ENCODE measurements at places on chromosomes 7 and 10.

DNA sequence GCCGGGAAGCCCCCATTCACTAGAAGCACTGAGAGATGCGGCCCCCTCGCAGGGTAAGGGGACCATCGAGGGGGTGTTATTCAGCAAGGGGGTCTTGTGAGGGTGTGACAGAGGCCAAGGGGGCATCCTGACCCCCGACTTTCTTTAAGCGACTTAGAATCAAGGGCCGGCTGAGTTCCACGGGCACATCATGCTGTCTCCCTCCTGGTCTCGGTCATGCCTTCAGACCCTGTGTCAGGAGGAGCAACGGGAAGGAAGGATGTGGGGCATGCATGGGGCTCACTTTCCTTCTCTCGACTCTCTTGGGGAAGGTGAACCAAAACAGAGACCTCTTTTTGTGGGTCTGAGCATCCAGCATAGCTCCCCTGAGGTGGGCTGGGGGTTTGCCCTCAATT lies 2.5 kb downstream of the ACSL5 start:
- no peak for DNase-seq

GRCh38 chr7:15625466-15625865 lies 61.0 kb downstream of the MEOX2 start:
- DNase-seq: no peak

DNA sequence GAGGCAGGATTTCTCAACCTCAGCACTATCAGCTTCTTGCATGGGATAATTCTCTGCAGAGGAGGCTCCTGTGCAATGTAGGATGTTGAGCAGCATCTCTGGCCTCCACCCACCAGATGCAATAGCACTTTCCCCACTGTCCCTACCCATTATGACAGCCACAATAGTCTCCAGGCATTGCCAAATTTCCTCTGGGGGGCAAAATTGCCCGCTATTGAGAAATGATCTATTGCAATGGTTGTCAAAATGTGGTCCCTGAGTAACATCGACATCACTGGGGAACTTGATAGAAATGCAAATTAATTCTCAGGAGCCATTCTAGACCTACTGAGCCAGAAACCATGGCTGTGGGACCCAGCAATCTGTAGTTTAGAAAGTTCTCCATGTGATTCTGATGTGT lies 7.0 kb downstream of the KCNK18 start:
- DNase-seq: no peak

- no peak for DNase-seq
Observed at GRCh38 chr10:36765782-36766414, 359.5 kb upstream of the ANKRD30A start.

DNA sequence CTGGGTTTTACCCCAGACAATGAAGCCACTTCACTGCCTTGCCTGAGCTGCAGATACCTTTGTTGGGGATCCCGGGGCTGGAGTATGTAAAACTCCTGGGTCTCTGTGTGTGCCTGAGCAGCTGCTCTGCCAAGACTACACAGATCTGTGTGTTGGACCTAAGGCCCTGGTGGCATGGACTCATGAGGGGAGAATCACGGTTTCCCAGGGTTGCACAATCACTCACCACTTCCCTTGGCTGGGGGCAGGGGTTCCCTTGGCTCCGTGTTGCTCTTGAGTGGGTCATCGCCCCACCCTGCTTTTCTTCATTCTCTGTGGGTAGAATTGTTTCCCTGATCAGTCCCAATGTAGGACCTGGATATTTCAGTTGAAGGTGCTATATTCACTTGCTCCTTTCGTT lies 13.9 kb upstream of the TBATA start:
- DNase-seq: no peak
